ENCODE measurements at places on chromosomes 1 and 21.

- no peak for DNase-seq
These were observed 12.4 kb upstream of the USP1 start for GRCh38 chr1:62424411-62424810.

DNA sequence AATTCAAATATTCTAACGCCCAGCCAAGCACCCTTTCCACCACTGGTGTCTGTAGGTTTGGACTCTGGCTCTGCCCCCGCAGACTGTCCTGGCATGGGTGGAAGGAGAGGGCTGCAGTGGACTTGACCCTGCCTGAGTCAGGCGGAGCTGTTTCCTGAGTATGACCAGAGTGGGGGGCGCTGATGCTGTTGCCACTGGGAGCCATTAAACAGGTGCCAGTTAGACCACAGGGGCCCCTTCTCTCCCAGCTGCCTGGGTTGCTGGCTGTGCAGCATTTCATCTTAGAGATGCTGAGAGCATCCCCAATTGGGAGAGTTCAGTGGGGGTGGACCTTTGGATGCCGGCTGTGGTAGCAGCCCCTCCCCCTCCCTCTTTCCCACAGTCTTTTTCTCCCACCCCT is 539.5 kb downstream of the MATN1 start:
- no peak for DNase-seq

- DNase-seq = no peak
These were observed 78.9 kb upstream of the DMRTA2 start for GRCh38 chr1:50502147-50502546.

- no peak for DNase-seq
These were observed 1037.2 kb downstream of the ADGRL2 start for GRCh38 chr1:82837766-82838465.

DNA sequence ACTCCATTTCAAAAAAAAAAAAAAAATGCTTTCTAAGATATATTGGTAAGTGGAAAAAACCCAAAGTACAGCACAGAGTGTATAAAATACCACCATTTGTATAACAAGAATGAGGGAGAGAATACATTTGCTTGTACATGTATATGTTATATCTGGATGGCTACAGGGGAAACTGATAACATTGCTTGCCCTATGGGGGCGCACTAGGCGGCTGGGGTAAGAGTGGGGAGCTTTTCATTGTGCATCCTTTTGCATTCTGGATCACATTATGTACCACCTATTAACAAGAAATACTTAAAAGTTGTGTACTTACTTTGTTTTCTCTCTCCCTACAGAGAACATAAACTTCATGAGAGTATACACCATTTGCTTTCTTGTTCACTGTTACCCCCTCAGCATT is 28.6 kb upstream of the OPRD1 start:
- DNase-seq = no peak

DNA sequence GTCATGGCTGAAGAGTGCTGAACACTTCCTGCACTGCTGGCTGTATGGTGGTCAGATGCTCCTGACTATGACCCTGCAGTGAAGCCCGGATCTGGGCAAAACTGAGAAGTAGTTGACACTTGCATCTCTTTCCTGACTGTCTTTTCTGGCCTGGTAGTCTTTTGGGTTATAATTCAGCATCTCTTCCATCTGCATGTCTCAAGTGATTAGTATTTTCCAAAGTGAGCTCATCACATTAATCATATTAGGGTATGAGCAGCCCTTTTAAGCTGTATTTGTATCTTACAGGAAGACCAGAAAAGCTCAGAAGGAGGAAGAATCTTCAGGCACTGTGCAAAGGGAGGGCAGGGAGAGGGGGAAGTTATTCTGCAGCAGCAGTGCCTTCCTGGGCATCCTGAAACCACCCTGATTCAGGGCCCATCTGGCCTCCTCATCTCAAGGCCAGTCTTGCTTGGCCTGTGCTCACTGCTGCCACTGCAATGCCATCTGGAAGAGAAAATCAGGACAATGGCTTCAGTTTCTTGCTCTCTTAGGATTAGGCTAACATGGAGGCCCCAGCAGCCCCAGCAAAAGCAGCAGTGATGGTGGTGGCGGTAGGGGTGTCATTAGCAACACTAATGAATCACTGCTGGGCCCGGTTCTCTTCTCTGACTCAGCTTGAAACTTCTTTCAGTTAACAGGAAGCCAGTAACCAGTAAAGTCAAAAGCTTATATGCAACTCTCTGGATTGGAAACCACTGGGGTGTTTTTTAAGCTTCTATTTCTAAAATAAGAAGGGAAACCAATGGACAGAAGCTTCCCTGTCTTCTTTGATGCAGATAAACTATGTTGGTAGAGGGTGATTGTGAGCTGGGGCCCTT is 63.3 kb upstream of the WDR26 start:
- DNase-seq = peak; percentile 49

DNA sequence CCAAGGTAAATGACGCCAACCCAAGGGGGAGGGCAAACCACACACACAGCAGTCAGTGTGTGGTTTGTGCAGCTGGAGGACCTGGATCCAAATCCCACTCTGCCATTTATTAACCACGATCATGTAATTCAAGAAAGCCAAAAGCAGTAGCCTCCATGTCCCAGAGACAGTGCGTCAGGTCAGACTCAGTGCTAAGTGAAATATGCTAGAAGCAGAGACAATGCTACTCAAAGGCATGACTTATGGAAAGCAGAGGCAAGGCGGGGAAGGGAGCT is 13.6 kb downstream of the TTC39A start:
- DNase-seq = no peak

DNA sequence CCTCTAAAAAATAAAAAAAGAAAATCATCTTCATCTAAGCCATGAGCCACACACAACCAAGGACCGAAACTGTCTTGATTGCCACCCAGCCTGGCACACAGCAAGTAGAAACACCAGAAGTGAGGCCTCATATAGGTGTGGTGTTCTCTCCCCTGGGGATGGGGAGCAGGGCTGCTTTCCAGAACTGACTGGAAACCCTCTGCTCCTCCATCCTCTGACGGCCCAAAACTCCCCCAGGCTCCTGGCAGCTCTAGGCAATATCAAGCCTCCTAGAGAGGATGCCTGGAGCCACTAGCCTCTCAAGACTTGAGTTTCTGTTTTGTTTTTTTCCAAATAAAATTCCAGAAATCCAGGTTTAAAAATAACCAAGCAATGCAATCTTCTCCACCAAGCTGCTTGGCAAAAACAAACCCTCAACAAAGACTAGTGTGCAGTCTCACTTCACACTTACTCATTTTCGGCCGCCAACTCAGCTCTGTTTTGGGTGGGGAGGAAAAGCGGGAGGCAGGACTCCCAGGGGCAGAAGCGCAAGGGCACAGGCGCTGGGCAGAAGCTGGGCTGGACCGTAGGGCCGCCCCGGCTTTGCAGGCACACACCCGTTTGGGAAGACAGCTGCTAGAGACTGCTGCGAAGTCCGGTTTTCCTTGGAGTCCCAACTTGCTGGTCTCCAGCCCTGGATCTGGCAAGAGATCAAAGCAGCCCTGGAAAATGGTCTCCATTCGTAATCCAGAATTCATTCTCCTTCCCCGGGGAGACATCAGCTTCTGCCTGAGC is 78.2 kb upstream of the CAPZB start:
- no peak for DNase-seq

GRCh38 chr1:1359664-1360468 is 1.5 kb upstream of the MXRA8 start:
- no peak for DNase-seq

DNA sequence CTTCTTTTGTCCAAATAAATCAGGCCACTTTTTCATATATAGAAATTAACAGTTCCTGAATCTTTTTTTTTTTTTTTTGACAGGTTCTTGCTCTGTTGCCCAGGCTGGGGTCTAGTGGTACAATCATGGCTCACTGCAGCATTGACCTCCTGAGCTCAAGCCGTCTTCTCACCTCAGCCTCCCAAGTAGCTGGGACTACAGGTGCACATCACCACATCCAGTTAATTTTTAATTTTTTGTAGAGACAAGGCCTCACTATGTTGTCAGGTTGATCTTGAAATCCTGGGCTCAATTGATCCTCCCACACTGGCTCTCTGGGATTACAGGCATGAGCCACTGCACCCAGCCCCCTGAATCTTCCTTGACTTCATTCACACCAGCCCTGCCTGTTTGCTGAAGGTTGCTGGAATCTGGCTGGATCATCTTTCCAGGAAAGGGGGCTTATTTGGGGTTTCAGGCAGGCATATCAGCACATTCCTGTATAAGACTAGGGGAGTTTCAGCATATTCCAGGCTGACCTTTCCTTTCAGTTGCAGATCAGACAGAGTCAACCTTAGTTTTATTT is 78.2 kb upstream of the ARHGAP29 start:
- no peak for DNase-seq

DNA sequence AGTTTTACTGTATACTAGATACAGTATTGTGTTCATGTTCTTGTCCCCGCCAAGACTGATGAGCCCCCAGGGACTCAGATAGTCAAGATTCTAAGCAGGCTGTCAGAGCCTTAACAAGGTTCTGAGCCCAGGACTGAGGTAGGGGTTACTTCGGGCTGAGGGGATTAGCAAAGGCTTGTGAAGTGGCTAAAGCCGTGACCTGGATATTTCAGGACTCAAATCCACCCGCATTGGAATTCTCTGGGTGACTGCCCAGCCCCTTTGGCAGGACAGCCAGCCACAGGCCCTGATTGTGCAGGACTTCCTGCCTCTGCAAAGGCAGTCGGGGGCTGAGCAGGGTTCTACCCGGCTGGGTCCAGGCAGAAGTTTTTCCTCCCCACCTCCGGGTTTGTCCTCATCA is at the start of gene PLA2G5:
TSS of gene PLA2G5 (plus strand) at position 321 of the 400 bp plus-strand sequence. CDS start 14,637 bp downstream, outside the sequence.
- no peak for DNase-seq

GRCh38 chr1:170836141-170836540 is 99.2 kb upstream of the MROH9 start:
- no peak for DNase-seq

DNA sequence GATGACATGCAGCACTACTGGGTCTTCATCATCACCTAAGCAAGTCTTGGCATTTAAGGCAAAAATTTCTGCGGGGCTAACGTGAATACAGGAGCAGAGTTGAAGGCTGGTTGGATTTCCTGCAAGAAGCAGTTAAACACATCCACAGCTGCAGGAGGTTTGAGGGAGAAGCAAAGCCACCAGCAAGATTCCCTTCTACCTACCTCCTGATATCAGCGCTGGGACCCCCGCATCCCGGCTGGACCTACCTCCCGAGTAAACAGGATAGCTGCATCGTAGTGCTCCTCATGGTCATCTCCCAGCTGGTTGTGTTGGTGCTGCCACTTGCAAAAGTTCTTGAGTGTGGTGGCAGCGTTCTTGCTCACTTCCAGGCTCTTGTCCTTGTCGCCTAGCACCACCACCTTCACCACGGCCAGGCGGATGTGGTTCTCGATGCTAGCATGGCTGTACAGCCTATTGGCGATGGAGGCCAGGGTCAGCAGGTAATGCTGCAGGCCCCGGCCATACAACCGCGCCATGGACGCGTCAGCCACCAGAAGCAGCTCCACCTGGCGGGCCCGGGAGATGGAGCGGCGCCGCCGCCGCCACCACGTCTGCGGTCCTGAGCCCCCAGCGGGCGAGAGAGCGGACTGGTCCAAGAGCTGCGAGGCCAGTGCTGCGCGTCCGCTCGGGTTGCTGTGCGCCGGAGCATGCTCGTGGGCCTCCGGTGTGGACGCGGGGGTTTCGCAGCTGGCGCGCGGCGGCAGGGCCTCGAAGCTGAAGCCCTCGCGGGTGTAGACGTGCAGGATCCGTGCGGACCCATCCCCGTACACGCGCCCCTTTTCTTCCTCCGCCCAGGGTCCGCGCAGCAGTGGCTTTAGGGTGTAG is 1.6 kb downstream of the ADAMTS5 start:
- DNase-seq = no peak

- DNase-seq = peak; percentile 81
These were observed 7.5 kb upstream of the PARK7 start for GRCh38 chr1:7953850-7954609.

DNA sequence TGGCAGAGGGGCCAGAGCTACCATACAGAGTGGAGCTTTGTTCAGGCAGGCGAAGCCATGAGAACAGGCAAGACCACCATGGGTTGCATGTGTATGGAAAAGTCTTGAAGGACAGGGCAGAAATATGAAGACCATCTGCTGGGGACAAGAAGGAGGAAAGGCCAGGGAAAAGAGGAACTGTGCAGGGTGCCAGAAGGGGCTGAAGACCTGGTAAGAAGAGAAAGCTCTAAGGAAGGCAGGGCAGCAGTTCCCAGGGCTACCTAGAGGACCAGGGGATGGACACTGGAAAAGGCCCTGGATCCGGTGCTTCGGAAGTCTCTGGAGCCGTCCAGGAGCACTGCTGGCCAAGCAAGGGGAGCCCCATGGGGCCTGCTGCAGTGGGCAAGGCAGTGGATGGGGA is 43.4 kb downstream of the PKP1 start:
- DNase-seq = no peak

- no peak for DNase-seq
These were observed 472.1 kb downstream of the PTPRU start for GRCh38 chr1:29708381-29708780.

DNA sequence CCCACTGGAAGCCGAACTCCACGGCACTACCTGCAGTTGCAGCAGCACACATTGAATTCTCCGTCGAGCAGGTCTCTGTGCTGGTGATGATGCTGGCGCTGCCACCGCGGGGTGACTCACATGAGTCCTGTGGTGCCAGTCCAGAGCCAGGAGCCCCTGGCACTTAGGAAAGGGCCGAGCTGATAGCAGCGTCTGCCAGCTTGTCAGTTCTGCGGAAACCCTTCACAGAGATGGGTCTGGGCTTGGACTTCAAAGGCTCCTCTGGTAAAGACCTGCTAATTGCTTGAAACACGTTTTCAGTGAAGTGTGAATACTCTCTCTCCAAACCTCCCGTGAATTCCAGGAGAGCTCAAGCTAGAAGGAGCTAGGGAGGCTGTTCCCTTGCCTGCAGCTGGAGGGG is 92.2 kb downstream of the GRIK3 start:
- DNase-seq = no peak

DNA sequence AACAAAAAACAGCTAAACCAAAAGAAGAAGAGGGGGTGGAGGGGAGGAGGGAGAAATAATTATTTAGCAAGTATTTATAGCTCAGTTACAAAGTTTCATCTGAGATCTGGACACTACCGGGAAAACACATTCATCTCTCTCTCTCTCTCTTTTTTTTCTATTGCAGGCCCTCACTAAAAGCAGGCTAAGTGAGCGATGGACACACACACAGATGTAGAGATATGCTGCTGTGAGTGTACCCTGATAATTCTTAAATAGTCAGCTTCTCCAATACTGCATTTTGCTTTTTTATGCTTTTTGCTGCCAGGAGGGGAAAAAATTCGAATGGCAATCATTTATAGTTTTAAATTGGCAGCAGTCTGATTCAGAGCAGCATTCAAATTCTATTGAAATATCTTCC is 65.0 kb downstream of the LPAR3 start:
- DNase-seq = no peak

Data from stimulated activated CD4-positive, alpha-beta T cell treated with anti-CD3 and anti-CD28 coated beads, Interleukin-12 subunit alpha, Interleukin-12 subunit beta, amount 100 ng/mL, for 4 hours (primary cell).